ENCODE measurements at places on chromosomes 13 and 19.
A peak's percentile ranks its signal among the peaks of the same experiment; 100 is the strongest.

DNA sequence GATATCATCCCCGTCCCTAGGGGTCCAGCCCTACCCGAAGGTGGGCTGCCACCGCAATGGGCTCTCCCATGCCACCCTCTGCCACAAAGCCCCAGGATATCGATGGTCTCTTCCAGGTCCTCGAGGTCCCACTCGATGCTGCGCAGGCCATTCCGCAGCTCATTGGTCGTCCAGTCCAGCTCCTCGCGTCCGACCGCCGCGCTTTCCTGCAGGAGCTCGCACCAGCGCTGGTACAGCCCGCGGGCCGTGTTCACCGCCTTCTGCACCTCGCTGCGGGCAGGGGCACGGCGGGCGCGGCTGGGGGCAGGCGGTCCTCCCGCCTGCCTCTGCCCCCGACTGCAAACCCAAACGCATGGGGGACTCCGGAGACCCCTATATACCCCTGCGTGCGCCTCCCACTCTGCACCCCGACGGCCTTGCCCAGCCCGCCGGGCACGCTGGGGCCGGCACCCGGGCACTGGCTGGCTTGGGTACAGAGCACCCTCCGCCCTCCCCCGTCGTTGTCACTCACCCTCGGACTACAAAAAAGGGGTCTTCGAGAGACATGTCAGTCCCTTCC lies 468 bp downstream of the STX10 start:
- peak; percentile 12 for DNase-seq

DNA sequence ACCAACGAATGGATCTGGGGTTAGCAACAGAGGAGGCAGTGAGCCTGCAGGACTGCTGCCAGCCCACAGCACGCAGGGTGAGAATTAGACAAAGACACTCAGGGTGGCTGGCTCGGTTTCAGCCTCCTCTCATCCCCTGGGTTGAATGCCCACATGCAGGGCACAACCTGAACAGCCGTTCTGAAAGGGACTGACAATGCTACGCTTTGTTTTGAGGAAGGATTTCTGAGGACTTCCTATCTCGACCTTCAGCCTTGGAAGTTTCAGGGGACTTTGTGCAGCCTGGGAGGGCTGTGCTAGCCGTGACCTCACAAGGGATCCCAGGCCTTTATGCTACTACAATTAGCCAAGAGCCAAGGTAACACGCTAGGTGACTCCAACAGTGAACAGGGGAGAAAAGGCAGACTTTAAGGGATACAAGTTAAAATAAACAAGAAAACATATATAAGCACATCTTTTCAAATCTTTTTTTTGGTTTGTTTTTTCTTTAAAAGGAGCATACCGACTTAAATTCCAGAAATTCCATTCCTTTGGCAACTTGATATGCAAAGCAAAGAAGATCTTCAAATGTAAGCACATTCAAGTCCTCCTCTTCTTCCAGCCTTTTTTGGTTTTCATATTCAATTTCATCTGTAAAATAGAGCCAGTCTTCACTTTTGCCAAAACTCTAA lies 34.5 kb upstream of the URAD start:
- no peak for DNase-seq

DNA sequence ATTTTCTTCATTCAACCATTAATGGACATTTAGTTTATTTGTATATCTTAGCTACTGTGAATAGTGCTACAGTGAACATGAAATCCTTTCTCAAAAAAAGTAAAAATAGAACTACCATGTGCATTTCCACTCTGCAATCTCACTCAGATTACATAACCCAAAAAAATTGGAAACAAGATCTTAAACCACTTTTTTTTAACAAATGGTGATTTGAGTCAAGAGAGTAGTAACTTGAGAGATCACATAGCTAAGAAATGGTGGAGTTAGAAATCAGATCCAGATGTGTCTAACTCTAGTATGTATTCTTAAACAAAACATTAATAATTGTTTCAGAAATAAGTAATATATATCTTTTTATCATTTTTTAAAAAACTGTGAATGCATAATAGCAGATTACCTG lies 318.3 kb upstream of the SGCG start:
- no peak for DNase-seq

DNA sequence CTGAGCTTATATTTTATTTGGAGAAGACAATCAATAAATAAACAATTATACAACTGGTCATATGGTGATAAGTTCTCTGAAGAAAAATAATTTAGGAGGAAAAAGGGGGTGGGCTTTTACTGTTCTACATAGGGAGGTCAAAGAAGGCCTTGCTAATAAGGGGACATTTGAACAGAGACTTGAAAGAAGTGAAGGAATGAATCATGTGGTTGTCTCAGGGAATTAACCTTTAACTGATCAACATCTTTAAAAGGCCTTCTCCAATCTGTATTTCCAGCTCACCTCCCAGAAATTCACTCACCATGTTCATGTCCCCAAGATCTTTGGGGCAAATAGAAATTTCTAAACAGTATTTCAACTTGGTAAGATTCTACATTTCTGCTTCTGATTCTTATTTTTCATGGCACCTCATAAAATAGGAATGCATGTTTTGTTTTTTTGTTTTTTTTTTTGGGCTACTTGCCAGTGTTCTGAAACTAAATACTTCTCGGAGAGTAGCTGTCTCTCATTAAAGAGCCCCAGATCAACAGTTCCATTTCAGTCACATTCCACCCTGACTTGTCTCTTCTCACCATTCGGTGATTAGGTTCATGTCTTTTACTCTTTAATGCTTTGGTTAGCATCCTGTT lies 19.2 kb upstream of the LPAR6 start:
- DNase-seq: no peak

DNA sequence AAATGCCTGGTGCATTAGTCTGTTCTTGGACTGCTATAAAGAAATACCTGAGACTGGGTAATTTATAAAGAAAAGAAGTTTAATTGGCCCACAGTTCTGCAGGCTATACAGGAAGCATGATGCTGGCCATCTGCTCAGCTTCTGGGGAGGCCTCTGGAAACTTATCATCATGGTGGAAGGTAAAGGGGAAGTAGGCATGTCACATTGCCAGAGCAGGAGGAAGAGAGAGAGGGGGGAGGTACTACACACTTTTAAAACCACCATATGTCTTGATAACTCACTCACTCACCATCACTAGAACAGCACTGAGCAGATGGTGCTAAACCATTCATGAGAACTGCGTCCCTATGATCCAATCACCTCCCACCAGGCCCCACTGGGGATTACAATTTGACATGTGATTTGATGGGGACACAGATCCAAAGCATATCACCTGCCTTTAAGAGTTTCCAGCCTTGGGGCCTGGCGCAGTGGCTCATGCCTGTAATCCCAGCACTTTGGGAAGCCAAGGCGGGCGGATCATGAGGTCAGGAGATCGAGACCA lies 219.0 kb downstream of the KATNAL1 start:
- no peak for DNase-seq

DNA sequence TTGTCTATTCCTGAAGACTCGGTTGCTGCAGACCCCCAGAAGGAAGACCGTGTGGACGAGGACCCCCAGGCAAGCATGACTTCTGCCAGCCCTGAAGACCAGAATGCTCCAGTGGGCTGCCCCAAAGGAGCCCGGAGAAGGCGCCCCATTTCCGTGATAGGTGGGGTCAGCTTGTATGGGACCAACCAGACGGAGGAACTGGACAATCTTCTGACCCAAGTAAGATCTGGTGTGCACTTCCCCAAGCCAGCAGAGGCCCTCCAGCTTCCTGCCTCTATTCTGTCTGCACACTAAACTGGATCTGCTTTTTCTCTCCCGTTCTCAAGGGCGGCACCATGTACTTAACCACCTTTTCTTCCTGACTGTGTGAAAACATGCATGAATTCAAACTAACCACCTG lies 59.8 kb upstream of the C1QTNF9 start:
- no peak for DNase-seq

DNA sequence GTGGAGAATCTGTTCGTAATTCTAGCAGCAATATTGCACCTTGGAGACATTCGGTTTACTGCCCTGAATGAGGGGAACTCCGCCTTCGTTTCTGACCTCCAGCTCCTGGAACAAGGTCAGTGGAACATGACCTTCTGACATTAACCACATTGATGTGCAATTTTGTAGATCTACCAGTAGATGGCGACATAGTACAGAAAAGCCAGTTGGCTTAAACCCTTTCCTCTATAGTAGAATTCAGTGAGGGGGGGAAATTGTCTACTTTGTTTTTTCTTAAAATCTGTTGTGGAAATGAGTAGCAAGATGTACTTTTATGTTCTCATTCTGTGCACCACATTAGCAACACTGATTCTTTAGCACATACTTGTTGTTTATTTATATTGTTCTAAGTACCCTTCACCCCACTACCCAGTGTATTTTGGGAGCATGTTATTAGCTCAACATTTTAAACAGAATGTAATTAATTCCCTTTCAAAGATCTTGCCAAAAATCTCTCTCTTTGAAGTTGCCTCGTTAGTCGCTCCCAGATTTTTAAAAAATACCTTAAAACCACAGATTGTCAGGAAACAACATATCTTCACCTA lies 332.2 kb downstream of the MYO16 start:
- DNase-seq: peak; percentile 36

GRCh38 chr13:24134757-24135156 lies 25.8 kb upstream of the SPATA13 start:
- no peak for DNase-seq

DNA sequence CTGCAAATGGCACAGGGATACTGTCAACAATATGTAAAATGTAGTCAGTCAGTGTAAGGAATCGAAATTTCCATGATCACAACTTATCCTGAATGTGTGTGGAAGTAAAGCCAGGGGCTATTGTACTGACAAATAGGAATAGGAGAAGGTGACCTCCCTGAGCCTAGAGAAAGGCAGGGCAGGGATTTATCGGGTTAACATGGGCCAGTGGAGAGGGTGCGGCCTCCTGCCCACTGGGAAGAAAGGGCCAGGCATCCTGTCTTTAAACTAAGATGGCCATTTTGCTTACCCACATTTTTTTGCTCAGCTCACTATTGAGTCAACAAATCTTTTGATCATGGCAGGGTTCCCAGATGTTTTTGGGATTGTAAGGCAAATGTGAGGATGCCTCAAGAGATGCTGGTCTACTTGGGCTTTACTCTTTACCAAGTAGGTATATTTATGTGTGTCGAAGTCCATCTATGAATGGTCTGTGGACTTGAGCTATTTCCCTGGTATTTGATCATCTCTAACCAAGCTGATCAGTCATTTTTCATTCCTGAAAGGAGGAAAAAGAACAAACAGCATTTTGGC lies 116.6 kb upstream of the RNF113B start:
- no peak for DNase-seq

- DNase-seq: no peak
These were observed 37.5 kb downstream of the POSTN start for GRCh38 chr13:37561031-37561430.

GRCh38 chr13:40407567-40407966 lies 258.9 kb downstream of the FOXO1 start:
- DNase-seq: no peak

GRCh38 chr19:23440791-23441190 lies 45.5 kb upstream of the ZNF91 start:
- no peak for DNase-seq

GRCh38 chr19:45171211-45171623 lies 6.8 kb downstream of the TRAPPC6A start:
- DNase-seq: no peak

DNA sequence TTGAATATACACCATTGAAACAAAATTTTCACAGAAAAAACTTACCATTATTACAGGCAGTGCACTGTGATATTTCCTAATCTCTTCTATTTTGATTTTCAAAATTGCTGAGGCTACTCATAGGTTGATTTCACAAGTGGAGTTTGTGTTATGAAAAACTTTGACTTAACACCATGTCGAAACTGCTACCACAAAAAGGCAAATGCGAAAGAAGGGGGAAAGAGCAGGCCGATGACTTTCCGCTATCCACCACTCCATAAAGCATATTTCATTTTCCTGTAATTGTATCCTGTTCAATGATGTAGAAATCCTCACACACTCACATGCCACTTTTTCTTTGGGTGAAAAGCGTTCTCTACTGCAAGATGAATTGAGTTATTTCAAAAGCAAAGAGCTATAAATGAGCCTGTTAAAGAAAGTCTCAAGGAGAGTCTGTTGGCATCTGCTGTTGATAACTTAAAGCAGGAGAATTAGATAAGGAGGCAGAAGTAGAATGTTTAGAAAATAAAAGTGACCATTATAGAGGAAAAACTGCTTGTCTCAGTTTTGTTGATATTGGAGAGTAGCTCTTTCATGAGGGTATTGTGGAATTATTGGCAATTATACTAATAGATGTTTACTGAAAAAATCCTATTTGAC lies 18.8 kb downstream of the KL start:
- DNase-seq: no peak

DNA sequence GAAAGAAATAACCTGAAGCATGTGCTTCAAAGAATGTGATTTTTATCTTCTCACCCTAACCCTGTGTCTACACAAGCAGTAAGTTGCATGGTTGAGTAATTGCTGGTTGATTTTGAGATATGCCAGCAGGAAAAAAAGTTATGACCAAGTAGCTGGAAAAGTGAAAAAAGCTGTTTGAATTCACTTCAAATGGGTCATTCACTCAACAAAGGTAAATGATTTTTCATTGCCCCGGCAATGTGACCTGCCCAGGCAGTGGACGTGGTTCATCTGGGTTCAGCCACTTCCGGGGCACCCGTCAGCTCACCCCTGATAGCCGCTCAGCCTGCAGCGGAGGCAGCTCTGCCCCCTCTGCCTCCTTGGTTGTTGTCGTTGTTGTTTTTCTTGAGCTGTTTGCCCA lies 18.5 kb downstream of the TNFRSF19 start:
- no peak for DNase-seq

DNA sequence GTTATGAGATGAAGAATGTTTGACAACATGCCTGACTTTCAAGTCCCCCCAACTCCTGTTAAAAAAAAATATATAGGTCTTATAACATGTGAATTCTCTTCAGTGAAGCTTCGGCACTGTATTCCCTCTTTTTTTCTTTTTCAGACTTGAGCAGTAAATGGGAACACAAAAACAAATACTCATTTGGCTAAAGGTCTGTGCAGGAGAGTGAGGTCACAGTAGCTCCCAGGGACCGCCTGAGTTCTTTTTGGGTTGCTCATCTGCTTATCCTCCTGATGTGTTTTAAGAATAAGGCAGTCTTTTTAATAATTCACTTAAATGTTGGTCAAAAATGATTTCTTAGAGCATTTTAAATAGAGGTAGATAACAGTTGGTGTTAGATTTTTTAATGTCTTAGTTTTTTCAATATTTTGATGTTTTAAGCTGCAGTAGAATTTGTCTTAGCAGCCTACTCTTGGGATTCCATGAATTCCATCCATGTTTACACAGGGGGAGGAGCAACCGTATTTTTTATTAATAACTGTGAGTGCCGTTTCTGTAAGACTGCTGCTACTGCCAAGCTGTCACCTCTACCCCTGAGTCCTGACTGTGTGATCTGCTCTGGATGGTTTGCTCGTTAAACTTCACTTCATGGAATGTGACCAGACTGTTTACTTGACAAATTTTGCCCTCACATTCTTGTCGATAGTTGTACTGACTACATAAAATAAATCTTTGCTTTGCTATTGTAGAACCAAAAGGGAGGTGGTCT lies 14.9 kb downstream of the HNRNPM start:
- DNase-seq: no peak

- no peak for DNase-seq
These were observed 47.8 kb upstream of the C13orf46 start for GRCh38 chr13:114021464-114022308.

All from thymus (tissue), 14 donors.